ENCODE measurements at places on chromosomes 1 and 21. TPM values are rescaled to one million over a fixed set of nuclear protein-coding genes. Genes with fewer than 3 reads are reported as not detected.

DNA sequence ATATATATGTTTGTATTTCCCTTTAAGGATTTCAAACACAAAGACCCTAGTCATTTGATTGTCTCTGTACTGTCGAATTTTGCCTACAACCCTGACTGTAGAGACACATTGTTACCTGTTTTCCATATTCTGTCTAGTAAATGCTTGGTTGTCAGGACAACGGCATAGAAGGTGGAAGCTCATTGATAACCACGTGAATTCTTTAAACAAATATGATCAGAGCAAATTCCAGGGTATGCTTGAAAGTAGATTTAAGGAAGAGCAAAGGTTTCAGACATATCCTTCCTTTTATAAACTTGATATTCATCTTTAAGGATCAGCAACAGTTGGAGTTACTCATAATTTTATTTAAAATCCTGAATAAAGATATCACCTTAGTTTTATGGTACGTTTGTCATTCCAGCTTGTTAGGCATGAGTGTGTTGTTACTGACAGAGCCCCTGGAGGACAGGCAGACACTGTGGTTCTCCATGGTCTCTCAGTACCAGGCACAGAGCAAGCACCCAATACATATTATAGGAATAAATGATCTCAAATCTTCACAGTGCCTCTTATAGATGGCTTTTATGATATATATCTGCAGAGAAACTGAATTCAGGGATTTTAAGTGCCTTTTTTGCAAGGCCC lies 203.2 kb downstream of the FGGY start:
- peaks cover 19% of the 10 kb centered on the region for H3K4me1 ChIP-seq
- DNase-seq: no peak
- H3K36me3 ChIP-seq: peaks cover 4% of the 10 kb centered on the region

Gene SNX7
- 12.9 TPM for total RNA-seq

Gene BATF3
- total RNA-seq: 6.1 TPM

GRCh38 chr1:217079584-217079983 lies 356.4 kb upstream of the ESRRG start:
- H3K4me3 ChIP-seq: no peak overlapping the region
- H3K27me3 ChIP-seq: no peaks in the 10 kb centered on the region
- H3K4me1 ChIP-seq: peaks cover 5% of the 10 kb centered on the region

- peaks cover 31% of the 10 kb centered on the region for H3K4me1 ChIP-seq
- H3K36me3 ChIP-seq: no peaks in the 10 kb centered on the region
- no peak overlapping the region for H3K4me3 ChIP-seq
- no peak for DNase-seq
- H3K27ac ChIP-seq: no peak overlapping the region
These were observed 25.8 kb downstream of the PIGP start for GRCh38 chr21:37047079-37047478.

GRCh38 chr21:44900559-44901251 lies 20.0 kb downstream of the ITGB2 start:
- no peaks in the 10 kb centered on the region for H3K36me3 ChIP-seq
- H3K4me3 ChIP-seq: no peak overlapping the region
- H3K4me1 ChIP-seq: no peaks in the 10 kb centered on the region
- peak; percentile 3 for DNase-seq
- H3K27me3 ChIP-seq: no peaks in the 10 kb centered on the region
- 0 out of 2 replicates have a peak overlapping the region, but pooled peaks have one; percentile 63 for H3K27ac ChIP-seq

- H3K27ac ChIP-seq: no peak overlapping the region
- no peaks in the 10 kb centered on the region for H3K4me1 ChIP-seq
- H3K4me3 ChIP-seq: no peak overlapping the region
- no peak for DNase-seq
- no peaks in the 10 kb centered on the region for H3K36me3 ChIP-seq
These were observed 37.9 kb downstream of the RGL1 start for GRCh38 chr1:183842795-183843144.

DNA sequence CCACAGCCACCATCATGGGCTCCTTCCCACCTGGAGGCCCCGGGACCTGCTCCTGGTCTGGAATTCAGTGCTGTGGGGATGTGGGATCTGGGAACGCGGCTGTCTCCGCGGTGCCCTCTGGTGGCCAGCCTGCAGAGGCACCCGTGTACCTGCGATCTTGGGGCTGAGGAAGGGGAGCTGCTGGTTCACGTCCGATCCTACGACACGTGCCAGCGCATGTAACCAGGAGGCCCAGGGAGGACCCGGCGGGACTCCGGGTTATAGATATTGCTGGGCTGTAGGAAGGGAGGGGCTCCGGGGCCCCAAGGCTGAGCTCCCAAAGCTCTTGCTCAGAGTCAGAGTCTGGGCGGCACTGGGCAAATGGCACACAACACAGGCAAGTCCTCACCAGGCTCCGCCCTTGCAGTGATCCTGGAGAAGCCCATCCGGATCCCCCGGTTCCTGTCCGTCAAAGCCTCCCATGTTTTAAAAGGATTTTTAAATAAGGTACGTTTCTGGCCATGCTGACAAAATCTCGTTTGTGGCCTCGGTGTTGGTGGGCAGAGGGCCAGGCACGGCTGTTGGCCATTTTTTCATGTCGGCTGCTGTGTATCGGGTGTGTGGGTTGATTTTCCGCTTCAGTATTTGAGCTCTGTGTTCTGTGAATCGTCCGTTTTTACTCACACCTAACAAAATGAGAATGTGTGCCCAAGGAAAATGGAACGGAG lies 20.1 kb downstream of the FAAP20 start:
- no peak overlapping the region for H3K4me3 ChIP-seq
- DNase-seq: peak; percentile 84
- peaks cover 21% of the 10 kb centered on the region for H3K36me3 ChIP-seq

DNA sequence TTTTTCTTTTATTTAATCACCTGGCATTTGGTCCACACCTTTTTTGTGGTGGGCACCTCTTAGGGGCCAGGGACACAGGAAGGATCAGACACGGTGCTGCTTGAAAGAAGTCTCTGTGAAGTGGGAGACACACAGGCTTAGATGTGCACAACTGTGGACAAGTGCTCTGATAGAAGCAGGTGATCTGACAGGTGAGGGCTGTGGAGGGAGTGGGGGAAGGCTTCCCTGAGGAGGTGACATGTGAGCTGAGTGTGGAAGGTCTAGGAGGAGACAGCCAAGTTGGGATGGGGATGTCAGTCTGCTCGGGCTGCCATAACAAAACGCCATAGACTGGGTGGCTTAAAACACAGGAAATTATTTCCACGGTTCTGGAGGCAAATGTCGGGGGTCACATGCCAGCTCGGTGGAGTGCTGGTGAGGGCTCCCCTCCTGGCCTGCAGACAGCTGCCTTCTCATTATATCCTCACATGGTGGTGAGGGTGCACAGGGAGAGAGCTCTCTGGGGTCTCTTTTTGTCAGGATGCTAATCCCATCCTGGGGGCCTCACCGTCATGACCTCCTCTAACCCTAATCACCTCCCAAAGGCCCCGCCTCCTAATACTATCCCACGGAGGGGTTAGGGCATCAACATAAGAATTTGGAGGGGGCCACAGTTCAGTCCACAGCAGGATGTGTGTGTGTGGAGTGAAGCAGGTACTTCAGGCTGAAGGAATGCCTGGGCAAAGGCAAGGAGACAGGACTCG lies 5.2 kb upstream of the KIAA1614 start:
- H3K27me3 ChIP-seq: peaks cover 20% of the 10 kb centered on the region
- DNase-seq: no peak
- no peaks in the 10 kb centered on the region for H3K36me3 ChIP-seq
- H3K4me3 ChIP-seq: no peak overlapping the region
- H3K4me1 ChIP-seq: peaks cover 24% of the 10 kb centered on the region
- no peak overlapping the region for H3K27ac ChIP-seq

- peaks cover 25% of the 10 kb centered on the region for H3K36me3 ChIP-seq
- H3K4me3 ChIP-seq: no peak overlapping the region
- no peak for DNase-seq
- H3K27me3 ChIP-seq: peaks cover 3% of the 10 kb centered on the region
- no peak overlapping the region for H3K27ac ChIP-seq
These were observed 19.3 kb upstream of the HEATR1 start for GRCh38 chr1:236623371-236624166.

DNA sequence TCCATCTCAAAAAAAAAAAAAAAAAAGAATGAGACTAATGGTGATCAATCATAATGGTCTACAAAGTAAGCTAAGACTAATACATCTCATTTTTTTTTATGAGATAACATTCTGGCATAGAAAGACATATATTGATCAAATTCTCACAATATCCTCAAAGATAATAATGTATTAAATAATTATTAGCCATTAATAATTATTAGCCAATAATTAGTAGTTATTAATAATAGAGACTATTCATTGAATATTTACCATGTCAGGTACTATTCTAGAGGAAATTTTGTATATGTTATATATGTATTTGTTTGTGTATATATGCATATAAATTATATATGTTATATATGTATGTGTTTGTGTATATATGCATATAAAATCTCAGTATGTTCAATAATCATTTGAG lies 137.7 kb upstream of the PTBP2 start:
- DNase-seq: no peak
- no peaks in the 10 kb centered on the region for H3K36me3 ChIP-seq
- H3K27me3 ChIP-seq: no peaks in the 10 kb centered on the region
- H3K27ac ChIP-seq: no peak overlapping the region

GRCh38 chr1:27618341-27619082 lies 14.6 kb upstream of the AHDC1 start:
- no peak overlapping the region for H3K4me3 ChIP-seq
- H3K27ac ChIP-seq: no peak overlapping the region
- DNase-seq: no peak
- H3K36me3 ChIP-seq: no peaks in the 10 kb centered on the region
- H3K4me1 ChIP-seq: peaks cover 26% of the 10 kb centered on the region

Gene SIM2
- total RNA-seq: 0.11 TPM

DNA sequence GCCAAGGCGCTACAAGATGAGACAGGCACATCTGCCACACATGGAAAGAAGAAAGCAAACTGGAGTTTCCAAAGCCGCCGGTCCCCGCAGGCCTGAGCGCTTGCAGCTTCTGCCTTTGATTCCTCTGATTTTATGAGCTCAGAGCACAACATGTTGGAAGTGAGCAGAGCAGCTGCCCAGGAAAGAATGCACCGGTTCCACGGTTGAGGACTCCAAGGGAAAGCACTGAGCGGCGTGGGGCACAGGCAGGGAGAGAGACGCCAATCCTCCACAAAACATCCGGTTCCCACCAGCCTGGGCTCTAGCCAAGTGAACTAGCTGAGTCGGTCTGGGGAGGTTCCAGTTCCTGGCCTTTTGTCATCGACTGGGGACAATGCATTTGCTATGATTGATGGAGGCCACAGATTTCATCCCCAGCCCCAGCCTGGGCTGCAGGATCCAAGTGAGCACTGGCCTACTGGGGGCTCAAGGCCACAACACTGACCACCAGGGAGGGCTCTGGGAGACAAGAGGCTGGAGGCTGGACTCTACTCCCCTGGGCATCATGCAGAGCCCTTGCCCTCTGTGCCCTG lies 253.1 kb upstream of the IRF2BP2 start:
- H3K4me1 ChIP-seq: no peaks in the 10 kb centered on the region
- H3K4me3 ChIP-seq: no peak overlapping the region
- H3K27me3 ChIP-seq: no peaks in the 10 kb centered on the region
- no peaks in the 10 kb centered on the region for H3K36me3 ChIP-seq
- no peak overlapping the region for H3K27ac ChIP-seq

Gene OR2L8
- not detected for total RNA-seq

- H3K36me3 ChIP-seq: no peaks in the 10 kb centered on the region
- no peaks in the 10 kb centered on the region for H3K27me3 ChIP-seq
- H3K27ac ChIP-seq: no peak overlapping the region
- peaks cover 21% of the 10 kb centered on the region for H3K4me1 ChIP-seq
- no peak overlapping the region for H3K4me3 ChIP-seq
- no peak for DNase-seq
These were observed 336.4 kb downstream of the CAMTA1 start for GRCh38 chr1:7121622-7121988.

DNA sequence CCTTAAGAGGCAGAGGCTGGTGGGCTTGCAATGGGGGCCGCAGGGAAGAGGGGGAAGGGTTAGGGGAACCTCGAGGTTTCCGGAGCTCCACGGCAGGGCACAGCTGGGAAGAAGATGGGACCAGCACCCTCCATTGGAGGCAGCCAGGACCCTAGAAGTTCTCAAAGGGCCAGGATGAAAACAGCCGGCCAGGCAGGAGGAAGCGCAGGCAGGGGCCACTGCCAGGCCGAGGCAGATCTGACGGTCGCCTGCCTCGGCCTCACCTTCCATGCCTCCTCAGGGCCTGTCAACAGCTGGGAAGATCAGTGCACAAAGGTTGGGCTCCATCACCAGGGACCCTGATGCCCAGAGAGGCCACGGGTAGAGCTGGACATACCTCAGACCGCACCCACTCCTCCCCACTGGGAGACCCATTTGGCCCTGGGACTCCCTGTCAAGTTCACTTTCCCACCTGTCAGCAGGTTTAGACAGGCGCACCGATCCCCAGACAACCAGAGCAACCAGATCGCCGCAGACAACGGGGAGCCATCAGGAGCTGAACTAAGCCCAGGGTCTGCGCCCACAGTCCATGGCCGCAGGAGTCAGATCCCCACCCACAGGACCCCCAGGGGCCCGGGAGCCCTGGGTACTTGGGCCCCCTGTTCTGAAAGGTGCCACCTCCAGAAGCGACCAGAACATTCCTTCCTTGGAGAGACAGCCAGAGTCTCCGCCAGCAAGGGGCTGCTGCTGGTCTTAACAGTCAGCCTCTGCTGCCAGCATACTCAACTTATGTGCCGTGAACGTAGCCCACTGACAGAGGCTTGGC lies 2.2 kb downstream of the SLC19A1 start:
- peaks cover 7% of the 10 kb centered on the region for H3K4me1 ChIP-seq
- peak; percentile 8 for DNase-seq
- H3K27ac ChIP-seq: no peak overlapping the region
- H3K4me3 ChIP-seq: peak overlapping the region; percentile 64
- no peaks in the 10 kb centered on the region for H3K27me3 ChIP-seq
- 0 out of 2 replicates have a peak, but pooled peaks cover 3% of the 10 kb centered on the region for H3K36me3 ChIP-seq

GRCh38 chr1:101199637-101199982 lies 37.2 kb upstream of the S1PR1 start:
- no peak overlapping the region for H3K4me3 ChIP-seq
- H3K27me3 ChIP-seq: no peaks in the 10 kb centered on the region
- peaks cover 5% of the 10 kb centered on the region for H3K4me1 ChIP-seq
- DNase-seq: no peak

DNA sequence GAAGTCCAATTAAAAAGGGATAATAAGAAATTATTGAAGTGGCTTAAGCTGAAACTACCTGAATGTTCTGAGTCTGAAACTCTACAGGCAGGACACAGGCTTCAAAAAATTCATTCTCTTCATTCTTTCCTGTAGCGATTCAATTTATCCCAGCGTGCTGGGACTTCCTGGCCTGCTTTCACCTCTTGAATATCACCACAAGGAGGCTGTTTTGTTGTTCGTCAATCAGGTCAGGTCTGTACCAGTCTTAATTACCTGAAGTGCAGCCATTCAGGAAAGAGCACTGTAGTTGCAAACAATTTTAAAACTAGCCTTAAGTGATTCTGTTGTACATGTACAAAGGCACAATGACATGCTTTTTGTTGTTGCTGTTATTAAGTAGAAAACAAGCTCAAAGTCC lies 38.4 kb downstream of the FYB2 start:
- peaks cover 8% of the 10 kb centered on the region for H3K4me1 ChIP-seq
- H3K27ac ChIP-seq: no peak overlapping the region
- H3K4me3 ChIP-seq: no peak overlapping the region
- no peaks in the 10 kb centered on the region for H3K27me3 ChIP-seq
- DNase-seq: no peak

All from WTC11 (cell line).